T-helper 2 cell (primary cell): ENCODE measurements at places on chromosomes 4 and X.

DNA sequence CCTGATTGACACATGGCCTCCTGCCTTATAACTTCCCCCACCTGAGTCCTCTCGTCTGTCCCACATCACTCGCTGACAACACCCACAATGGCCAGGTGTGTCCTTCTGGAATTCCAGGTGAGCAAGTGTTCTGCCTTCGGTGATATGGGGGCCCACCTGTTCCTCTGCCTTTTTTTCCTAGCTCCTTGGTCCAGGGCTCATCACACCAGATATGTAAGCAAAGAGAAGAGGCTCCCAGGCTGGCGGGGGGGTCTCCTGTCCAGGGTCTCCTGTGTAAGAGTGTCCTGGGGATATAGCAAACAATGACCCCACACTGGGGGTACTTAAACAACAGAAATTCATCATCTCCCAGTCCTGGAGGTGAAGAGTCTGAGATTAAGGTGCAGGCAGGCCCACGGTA, 25.2 kb downstream of the P2RY8 start:
- DNase-seq, result no peak

- DNase-seq, result no peak
Observed at GRCh38 chr4:22474636-22475310, 41.1 kb downstream of the ADGRA3 start.

DNA sequence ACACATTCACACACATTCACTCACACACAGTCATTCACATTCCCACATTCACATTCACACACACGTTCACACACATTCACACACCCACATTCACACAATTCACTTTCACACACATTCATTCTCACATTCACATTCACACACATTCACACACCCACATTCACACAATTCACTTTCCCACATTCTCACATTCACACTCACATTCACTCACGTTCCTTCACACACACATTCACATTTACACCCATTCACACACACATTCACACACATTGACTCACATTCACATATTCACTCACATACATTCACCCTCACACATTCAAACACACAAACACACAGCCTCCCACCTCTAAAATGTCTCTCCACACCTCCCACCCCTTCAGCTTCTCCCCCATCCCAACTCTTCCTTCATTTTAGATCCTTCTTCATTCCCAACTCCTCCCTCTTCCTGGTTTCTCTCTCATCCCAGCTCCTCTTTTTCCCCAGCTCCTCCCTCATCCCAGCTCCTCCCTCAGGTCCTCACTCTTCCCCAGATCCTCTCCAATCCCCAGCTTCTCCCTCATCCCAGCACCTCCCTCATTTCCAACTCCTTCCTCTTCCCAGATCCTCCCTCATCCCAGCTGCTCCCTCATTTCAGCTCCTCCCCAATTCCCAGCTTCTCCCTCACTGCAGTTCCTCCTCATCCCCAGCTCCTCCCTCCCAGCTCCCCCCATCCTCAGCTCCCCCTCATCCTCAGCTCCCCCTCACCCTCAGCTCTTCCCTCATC, 111.0 kb downstream of the FAM53A start:
- DNase-seq, result no peak

GRCh38 chr4:134426821-134427220, 225.2 kb upstream of the PABPC4L start:
- no peak for DNase-seq

GRCh38 chr4:169902658-169903345, 123.4 kb downstream of the MFAP3L start:
- no peak for DNase-seq
